ENCODE measurements at places on chromosomes 13 and 19.

GRCh38 chr13:29901710-29902631, 51.6 kb upstream of the UBL3 start:
- DNase-seq: no peak

- DNase-seq: no peak
Observed at GRCh38 chr13:112554214-112554850, 33.6 kb downstream of the TUBGCP3 start.

DNA sequence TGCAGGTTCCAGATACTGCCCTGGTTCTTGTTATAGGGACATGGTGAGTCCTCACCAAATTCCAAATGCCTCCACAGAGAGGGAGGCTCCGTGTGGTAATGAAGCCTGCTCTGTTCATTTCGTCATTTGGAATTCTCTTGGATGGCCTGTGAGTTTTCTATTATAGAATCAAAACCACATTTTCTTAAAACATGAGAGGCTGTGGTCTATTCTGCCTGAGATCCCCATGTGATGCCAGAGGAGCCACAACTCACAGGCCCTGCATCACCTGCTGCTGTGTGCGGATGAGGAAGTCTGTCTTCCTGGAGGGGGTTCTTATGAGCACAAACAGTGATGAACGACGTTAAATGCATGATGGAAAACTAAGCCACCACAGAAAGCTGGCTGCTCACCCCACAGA, 264.4 kb downstream of the UQCRFS1 start:
- no peak for DNase-seq

DNA sequence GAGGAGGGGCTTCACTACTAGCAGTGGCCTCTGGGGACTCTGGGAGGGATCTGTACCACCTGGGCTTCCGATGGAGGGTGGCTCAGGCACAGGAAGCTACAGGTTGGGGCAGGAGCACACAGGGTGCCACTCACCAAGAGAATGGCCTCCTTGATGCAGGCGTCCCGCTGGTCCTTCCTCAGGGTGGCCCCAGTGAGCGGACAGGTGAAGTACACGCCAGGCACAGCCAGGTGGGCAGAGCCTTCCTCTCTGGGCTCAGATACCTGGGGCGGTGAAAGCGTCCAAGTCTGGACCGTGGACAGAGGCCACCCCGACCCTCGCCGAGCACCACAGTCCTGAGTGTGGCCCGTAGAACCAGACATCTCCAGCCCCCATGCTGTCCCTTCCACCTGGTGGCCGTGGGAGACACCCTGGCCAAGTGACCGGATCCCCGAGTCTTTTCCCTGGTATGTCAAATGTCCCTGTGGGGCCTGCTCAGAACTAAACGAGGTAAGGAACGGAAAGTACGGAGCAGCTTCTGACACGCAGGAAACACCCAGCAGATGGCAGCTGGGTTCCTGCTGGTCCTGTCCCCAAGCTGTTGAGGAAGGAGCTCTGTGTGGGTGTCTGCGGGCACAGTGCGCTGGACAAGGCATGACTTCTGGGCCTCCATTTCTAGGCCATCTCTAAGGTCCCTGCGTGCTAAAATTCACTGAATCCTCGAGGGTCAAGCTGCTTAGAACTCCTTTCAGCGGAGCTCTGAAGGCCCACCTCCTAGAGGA, 5.2 kb downstream of the UBXN6 start:
- DNase-seq: no peak

- DNase-seq: no peak
Observed at GRCh38 chr13:103694471-103694870, 628.3 kb upstream of the SLC10A2 start.

DNA sequence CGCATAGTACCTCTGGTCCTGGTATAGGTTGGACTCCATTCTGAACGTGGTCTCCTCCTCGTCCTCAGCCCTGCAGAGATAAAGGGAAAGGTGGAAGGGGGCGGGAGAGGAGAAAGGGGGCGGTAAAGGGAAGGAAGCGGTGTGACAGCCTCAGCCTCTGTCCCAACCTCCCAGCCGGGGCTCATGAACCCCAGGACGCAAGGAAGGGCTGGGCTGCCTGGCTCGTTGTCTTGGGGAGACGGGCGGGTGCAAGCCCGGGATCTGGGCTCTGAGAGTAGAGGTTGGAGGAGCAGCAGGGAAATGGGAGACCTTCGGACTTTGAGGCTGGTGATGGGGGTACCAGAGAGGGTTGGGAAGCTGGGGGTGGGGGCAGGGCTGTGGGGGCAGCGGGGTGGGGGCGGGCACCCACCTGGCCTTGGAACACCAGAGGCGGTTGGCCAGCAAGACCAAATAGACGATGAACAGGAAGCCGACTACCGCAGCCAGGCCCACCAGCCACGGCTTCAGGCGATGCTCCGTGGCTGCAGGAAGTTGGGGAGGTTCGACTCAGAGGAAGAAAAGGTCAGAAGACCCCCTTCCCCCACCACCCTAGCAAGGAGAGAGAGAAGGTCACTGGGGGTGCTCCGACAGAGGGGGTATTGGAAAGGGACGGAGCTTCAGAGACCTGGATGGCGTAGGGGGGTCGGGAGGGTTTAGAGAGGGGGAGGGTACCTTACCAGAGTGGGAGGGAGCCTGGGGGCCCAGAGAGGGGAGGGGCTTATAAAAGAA, 1.7 kb downstream of the SMIM24 start:
- no peak for DNase-seq

GRCh38 chr13:35940734-35941133, 190.4 kb downstream of the DCLK1 start:
- no peak for DNase-seq

- DNase-seq: no peak
Observed at GRCh38 chr13:44331446-44331845, 42.2 kb upstream of the SERP2 start.

GRCh38 chr19:52923778-52924593, 758 bp upstream of the ZNF888 start:
- no peak for DNase-seq

DNA sequence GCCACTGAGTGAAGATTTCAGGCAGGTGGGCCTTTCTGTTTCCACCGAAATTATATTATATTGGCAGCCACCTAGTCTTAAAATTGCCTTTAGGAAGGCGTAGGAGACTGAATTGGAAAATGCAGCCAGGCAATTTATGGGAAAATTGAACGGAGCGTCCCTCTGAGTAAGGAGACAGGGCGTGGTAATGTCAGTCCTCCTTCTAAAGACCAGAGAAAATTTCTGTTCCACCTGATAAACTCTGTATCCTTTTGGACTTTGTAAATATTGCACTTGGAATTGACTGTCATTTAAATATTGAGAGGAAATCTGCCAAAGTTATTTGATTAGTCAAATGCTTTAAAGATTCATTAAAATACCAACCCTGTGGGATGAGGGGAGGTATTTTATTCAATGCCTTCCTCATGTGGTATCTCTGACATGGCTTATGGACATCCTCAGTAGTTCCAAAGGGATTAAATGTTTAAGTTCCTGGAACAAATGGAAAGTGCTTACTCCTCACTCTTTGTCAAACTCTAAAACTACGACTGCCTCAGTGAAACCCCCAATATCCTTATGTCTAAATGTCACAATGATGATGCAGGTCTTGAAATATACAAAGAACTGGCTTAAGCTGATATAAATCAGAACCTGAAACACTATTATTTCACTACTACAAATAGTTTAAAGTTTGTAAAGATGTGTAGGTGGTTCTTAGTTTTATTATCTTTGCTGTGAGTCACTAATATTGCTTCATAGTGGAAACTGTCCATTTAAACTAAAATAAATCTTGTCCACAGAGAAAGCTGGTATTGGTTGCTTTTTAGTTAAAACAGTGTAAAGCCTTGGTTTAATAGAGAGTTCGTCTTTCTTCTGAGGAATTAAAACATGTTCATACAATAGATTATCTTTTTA, 203.2 kb downstream of the FGF14 start:
- no peak for DNase-seq

DNA sequence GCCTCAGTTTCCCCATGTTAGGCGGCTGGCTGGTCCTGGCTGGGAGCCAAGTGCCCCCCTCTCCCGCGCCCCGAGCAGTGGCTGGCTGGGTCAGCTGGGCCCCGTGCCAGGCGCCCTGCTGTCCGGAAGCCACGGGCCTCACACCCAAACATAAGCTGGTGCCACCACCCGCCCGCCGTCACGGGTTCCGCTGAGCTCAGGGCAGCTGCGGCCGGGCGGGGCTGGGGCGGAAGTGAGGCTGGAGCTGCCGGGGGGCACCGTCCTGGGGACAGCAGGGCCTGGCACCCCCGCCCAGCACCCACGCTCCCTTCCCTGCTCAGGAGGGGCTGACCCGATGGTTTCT, 19.3 kb downstream of the HCN2 start:
- no peak for DNase-seq

DNA sequence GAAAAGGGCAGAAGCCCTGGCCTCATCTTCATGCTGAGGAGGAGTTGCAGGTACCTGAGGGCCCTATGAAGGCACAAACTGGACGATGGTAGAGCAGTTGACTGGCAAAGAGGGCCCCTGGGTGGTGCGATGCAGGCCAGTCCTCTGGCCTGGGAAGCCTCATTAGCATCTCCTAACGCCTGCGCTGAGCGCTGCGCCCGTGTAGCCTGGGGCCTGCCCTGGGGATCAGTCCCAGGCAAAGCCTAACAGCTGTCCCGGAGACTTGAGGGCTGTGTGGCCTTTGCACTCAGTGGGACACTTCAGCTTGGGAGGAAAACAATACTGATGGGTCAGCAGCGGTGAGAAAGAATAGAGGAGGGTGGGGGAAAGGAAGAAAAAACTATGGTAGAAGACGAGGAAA, 187.7 kb downstream of the RAP2A start:
- DNase-seq: no peak

- no peak for DNase-seq
Observed at GRCh38 chr13:72109863-72110262, 242.9 kb upstream of the DACH1 start.

DNA sequence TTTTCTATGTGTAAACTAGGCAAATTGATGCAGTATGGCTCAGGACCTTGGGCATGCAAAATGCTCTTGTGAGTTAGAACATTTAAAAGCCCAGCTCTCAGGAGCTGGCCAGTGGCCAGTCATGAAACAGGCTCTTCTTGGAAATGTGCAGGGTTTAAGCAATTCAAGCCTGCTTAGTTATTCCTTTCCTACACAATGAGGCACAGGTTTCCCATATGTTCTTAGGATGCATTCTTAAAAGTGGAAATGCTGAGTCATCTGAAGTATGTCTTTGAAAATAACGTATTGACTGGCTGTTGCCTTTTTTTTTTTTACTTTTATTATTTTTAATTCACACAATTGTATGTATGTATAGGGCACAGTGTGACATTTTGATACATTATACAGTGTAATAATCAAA, 300.7 kb downstream of the SLC7A1 start:
- DNase-seq: no peak

- DNase-seq: no peak
Observed at GRCh38 chr19:4115050-4115817, 8.7 kb downstream of the MAP2K2 start.

GRCh38 chr19:50720181-50720920, 749 bp upstream of the SHANK1 start:
- no peak for DNase-seq

DNA sequence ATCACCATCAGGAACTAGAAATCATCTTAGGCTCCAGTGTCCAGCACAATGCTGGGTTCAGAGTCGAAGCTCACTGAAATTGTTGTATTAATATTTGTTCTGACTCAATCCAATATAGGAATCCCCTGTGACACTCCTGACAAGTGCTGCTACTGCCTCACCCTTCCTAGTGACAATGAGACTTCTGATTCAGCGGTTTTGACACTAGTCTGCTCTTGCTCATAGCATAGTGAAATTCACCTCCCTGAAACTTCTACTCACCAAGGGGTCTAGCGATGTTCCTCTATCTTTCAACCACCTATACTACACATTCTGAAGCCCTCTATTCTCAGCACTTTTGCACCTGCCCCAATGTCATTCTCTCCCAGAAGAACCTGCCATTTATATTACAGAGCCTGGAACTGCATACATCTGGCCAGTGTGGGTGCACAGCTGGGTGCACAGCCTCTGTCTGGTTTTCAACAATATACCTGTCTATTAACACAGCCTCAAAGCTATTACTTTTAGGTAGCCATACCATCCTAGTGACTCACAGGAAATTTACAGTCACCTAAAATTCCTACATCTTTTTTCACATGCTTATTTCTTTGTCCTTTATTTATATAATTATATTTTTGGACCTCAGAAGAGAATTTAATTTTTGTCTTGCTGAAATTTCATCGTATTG, 88.3 kb downstream of the DOCK9 start:
- no peak for DNase-seq

GRCh38 chr13:26377038-26377437, 123.1 kb downstream of the CDK8 start:
- DNase-seq: no peak

DNA sequence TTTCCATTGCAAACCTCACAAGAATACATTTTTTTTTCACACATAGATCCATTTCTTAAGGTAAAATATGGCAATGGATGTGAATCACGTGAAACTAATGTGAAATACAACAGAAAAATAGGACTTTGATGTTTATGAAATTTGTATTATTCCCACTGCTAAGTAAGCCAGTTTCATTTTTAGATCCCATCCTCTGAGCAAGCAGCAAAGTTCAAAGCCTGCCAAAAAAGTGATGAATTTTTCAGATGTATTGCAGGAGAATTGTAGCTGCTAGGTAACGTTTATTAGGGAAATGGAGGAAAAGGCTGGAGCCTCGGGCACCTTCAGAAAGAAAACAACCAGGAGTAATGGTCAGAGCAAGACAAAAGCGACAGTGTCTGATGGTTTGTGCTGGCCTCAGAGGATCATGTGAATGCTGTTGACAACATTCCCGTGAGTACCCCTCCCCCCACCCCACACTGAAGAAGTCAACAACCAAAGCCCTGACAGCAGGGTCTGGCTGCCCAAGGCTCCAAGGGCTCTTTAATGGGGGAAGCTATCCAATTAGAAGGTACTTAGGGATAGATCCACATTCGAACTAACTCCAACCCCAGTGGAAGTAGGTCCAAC, 95.5 kb downstream of the OXGR1 start:
- DNase-seq: no peak

GRCh38 chr19:14059652-14060155, 2.2 kb downstream of the PALM3 start:
- no peak for DNase-seq

DNA sequence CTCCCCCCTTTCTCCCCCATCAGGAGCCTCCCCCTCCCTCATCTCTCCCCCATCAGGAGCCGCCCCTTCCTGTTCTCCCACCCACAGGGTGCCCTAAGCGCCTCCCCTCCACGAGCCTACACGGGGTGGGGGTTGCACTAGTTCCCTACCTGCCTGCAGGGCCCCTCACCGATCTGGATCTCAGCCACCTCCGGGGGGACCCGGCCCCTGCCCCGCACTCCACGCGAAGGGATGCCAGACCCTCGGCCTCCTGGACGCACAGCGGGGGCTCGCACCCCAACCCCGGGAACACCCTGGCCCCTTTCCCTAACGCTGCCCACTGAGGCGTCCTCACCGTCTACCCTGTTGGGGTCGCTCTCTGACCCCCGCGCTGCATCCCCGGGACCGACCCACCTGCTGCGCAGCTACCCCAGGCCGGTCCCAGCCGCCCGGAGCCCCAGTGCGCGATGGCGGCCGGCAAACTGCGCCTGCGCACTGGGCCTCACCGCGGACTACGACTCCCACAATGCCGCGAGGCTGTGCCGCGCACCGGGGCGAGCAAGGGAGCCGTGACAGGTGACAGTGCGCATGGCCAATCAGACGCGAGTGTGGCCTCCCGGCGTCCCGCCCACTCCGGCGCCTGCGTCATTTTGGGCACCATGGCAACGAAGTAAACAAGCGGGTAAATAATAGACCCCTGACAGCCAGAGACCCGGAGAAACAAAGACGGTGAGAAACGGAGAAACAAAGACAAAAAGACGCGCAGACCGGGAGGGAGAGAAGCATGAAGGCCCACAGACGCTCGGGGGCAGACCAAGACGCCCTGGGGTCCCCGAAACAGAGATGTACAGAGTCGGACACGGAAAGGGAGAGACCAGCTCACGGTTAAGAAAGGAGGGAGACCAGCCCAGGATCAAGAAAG, at the start of gene ZSCAN18:
TSS of gene ZSCAN18 (minus strand) at position 451 of the 901 bp plus-strand sequence. CDS start 7,964 bp downstream, outside the sequence.
- DNase-seq: peak; percentile 89

All from stimulated activated CD4-positive, alpha-beta T cell treated with anti-CD3 and anti-CD28 coated beads, Interleukin-1b, Interleukin-23, amount 100 ng/mL, for 24 hours (primary cell).